Left ventricle myocardium superior (tissue), 1 donor: ENCODE measurements at places on chromosomes 11 and 22.

GRCh38 chr11:73536961-73537360 is 61.0 kb downstream of the FAM168A start:
- DNase-seq, result no peak

GRCh38 chr11:11047851-11048610 is 190.2 kb upstream of the ZBED5 start:
- no peak for DNase-seq

DNA sequence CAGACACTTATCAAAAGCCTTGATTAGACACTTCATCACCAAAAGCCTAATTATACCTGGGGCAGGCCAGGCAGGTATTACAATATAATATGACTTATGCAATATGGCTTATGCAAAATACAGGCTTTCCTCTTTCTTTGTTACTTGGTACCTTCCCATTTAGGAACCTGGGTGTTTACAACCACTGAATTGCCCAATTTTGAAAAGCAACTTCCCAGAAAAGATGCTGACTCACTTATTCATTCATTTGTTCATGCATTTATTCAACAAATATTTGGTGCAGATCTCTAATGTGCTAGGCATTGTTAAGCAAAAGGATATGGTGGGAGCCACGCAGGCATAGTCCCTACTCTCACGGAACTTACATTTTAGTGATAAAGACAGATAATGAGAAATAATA is 13.6 kb upstream of the JAML start:
- DNase-seq, result no peak

DNA sequence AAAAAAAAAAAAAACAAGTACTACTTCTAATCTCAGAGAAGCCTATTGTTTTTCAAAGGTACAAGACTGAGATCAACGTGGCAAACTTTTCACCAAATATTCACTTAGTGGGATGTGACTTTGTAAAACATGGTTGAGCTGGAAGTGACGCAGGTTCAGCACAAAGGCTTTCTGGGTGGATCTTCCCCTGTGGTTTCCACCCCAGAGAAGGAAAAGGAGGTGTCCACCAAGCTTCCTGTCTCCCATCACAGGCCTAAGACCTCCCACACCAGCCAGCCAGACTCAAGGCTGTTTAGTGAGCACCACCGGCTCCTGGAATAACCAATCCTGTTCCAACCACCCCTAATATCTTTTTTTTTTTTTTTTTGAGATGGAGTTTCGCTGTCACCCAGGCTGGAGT is 5.7 kb downstream of the TMEM184B start:
- DNase-seq, result no peak
